ENCODE measurements at places on chromosomes 16 and 17.

GRCh38 chr17:72901657-72902056, 190.8 kb downstream of the SLC39A11 start:
- DNase-seq = no peak

GRCh38 chr16:85445779-85446222, 167.3 kb upstream of the GSE1 start:
- DNase-seq = no peak

DNA sequence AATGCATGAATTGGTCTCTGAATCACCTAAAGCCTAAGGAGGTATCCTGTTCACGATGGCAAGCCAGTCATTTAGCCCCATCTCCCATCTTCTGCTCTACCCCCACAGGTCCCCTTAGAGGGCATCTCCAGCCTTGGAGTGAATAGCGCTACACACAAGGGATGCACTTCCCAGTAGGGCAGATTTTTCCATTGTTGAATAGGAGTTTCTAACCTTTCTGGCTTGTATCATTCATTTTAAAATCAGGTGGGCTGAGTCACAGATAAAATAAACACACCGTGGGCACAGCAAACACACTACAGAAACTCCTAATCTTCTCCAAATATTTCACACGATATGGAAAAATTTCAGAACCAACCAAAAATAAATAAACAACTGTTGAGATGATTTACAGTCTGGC, 201.2 kb upstream of the NOG start:
- no peak for DNase-seq

- peak; percentile 94 for DNase-seq
Measured at GRCh38 chr17:10156948-10157607, 41.3 kb downstream of the GAS7 start.

GRCh38 chr17:59892924-59893675, at the start of the genes RPS6KB1 and TUBD1:
TSS of gene RPS6KB1 (plus strand) at chr17:59893121. CDS start at chr17:59893185, 64 bp downstream.
TSS of gene TUBD1 (minus strand) at chr17:59892943. CDS start at chr17:59891002, 1,941 bp downstream.
- DNase-seq = peak; percentile 97

DNA sequence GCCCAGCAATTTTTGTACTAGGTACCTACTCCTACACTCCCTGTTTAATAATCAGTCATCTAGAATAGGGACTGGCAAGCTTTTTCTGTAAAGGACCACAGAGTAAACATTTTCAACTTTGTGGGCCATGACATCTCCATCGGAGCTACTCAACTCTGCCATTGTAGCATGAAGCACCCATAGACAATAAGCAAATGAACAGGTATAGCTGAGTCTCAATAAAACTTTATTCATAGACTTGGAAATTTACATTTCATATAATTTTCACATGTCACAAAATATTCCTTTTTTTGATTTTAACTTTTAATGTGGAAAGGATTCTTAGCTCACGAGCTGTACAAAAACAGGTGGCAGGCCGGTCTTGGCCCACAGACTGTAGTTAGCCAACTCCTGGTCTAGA, 345.8 kb downstream of the SOX9 start:
- no peak for DNase-seq

DNA sequence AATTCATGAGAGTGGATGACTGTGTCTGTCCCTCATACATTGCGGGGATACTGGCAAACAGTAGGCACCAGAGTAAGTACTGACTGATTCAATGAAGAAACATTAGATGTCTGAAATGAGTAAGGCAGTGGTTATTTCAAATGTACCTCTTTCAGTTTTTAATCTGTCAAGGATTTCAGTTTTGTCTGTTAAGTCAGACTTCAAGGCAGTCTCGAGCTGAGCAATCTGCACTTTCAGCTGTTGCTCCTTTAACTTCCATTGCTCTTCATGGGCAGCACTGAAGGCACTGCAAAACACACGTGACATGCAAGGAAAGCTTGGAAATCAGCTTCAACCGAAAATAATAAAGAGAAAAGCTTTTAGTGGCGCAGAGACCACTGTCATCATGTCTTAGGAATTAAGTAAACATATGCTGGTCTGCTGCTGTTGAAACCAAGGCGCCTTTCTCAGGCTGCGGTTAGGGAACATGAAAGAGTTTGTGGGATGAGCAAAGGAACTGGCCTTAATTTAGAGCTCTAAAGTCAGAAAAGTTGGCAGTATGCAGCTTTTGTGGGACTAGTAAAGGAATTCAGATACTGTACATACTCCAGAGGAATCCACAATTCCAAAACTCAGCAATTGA, 38.8 kb downstream of the RPGRIP1L start:
- no peak for DNase-seq

DNA sequence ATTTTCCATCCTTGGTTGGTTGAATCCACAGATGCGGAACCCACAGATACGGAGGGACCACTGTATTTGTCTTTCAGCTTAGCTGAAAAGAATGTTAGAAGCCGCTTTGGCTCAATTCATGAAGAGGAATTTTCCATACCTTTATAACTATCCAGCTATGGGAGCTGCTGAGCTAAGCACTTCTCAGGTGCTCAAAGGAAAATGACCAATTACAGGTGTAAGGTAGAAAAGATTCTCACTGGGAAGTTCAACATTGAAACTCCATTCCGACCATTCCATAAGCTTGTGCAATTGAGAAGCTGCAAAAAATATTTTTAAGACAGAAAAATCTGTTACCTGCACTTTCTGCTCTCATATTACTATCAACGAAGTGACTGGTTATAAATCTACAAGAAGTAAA, 2.7 kb downstream of the AHSP start:
- DNase-seq = no peak

DNA sequence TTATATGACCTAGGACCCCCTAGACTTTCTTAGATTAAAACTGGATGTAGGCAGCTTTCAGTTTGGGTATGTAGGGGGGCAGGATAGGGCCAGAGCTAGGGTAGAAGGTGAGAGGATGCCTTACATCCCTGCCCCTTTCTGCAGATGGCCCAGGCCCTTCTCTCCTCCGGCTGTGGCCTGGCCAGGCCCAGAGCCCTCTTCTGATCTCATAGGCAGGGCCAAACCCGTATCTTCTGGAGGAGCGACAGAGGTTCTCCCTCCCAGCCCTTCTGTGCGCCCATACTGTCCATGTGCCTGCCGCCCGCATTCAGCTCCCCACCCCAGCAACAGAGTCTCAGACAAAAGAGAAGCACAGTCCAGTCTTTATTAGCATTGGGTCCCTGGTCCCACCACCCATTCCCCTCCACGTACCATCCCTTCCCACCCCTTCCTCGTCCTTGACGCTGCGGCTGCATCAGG, 2.0 kb upstream of the TSPOAP1 start:
- no peak for DNase-seq

DNA sequence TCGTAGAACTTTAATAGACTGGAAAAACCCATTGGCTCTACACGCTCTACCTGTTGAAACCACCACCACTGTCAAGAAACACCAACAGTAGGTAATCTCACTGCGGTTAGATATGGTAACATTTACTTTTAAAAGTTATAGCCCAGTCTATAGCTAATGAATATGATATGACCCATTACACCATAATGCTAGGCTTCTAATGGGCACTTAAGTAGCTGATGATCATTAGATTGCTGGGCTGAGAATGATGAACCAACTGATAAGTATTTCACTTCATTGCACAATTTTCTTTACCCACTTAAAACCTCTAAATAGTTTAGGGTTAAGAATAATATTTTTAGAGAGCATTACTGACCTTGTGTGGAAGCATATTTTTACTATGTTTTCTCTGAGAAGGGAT, 788.9 kb upstream of the CA10 start:
- DNase-seq = no peak

- DNase-seq = no peak
Measured at GRCh38 chr16:9797306-9797705, 384.9 kb downstream of the GRIN2A start.

GRCh38 chr17:34442387-34443111, 79.5 kb upstream of the CCL1 start:
- no peak for DNase-seq

DNA sequence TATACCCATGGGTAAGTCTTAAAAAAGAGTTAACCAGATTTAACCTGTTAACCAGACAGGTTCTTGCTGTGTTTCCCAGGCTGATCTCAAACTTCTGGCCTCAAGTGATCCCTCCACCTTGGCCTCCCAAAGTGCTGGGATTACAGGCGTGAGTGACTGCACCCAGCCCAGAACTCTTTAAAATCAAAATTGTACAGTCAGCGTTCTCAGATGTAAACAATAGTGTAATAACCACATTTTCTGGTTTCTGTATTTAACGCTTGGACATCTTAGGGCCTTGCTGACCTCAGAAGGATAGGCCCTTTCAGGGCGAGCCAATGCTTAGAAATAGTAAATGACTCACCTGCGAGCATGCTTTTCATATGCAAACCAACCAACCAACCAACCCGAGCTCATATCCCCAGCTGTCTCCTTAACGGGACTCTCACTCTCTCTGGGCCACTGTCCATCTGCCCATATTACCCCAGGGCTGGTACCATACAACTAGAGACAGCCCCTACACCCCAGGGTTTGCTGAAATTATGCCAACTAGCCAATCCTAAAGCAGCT, 415.0 kb upstream of the XYLT1 start:
- DNase-seq = no peak

- DNase-seq = no peak
Measured at GRCh38 chr17:55518510-55518909, 7.3 kb upstream of the SMIM36 start.

GRCh38 chr16:83021746-83022145, 395.0 kb downstream of the CDH13 start:
- no peak for DNase-seq

GRCh38 chr17:51200295-51200694, 34.1 kb downstream of the NME2 start:
- DNase-seq = no peak

- no peak for DNase-seq
Measured at GRCh38 chr16:27127308-27127707, 60.6 kb downstream of the C16orf82 start.

DNA sequence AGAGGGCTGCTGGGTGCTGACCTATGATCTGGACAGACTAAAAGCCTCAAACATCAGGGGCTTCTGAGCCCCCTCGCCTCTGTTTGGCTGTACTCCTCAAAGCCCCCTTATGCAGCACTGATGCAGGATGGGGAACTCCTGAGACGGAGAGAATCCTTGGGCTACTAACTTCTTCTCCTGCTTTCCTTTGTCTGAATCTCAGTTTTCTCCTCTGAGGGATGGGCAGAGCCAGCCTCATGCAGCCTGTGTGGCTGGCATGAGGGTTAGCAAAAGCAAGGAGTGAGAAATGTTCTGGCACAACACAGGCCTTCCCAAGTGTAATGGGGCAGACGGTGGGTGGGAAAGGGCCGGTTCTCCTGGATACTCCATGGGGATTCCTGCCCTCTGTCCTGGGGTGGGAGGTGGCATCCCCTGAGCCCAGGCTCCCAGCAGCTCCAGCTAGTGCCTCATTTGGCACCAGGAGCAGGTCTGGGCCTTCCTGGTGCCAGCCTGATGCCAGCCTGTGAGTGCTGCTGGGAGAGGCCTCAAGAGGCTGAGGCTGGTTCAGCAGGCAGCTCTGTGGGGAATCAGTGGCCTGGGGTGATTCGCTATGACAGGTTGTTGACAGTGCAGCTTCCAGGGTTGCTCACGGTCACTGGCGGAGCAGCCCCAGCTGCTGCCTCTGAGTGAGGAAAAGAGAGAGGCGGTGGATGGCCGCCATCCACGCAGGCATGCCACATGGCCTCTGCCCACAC, 4.0 kb upstream of the BRD7 start:
- DNase-seq = no peak

GRCh38 chr17:57724026-57724728, 20.9 kb downstream of the CCDC182 start:
- no peak for DNase-seq

DNA sequence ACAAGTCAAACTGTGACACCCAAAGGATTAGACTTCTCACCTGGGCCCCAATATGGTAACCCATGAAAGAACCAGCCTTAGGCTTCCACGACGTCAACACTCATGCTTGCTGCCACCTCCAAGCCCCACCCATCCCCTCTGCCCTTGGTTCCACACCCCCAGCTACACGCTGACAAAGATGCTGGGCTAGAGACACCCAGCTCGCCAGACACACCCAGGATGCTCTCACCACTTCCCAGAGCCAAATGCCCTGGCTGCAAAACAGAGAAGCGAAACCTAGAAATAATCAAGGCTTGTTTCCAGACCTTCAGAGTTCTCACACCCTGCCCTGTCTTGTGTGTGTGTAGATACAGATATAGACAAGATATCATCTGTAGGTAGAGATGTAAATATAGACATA, 26.0 kb upstream of the ADCY9 start:
- DNase-seq = no peak

- no peak for DNase-seq
Measured at GRCh38 chr17:27628376-27628775, 2.6 kb upstream of the LGALS9 start.

GRCh38 chr17:58338841-58339754, 10.5 kb upstream of the TSPOAP1 start:
- peak; percentile 59 for DNase-seq

DNA sequence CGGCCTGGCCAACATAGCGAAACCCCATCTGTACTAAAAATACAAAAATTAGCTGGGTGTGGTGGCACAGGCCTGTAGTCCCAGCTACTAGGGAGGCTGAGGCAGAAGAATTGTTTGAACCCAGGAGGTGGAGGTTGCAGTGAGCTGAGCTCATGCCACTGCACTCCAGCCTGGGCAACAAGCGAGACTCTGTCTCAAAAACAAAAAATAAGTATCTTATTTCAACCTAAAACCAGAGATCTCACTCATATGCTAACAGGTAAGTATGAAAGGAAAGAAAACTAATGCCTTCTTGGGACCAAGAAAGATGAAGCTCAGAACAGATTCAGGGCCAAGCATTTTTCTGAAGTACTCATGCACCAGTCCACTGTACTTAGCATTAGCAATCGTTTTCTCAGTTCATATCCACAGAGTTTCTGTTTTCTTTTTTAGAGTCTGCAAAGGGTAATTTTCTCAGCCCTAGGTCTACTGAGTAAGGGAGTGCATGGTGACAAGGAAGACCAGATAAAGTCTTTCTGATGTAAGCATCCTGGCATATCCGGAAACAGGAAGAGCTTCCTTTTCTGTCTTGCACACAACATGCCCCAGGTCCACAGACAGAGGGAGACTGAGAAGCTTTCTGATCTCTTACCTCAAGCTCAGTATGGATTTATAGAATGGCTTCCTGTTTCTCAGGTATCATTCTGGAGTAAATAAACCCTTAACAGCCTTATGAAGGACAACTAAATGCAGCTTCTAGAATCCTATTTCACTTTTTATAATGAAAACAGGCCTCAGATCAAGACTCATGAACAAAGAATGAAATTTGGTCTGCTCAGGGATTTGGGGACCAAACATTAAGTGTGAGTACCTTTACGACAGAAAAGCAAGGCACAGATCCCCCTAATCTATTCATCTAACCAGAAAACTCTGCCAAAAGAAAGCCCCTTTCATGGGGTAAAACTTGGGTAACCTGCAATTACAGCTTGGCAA, 38.7 kb upstream of the FOXJ1 start:
- no peak for DNase-seq

- no peak for DNase-seq
Measured at GRCh38 chr16:81174644-81175324, 63.7 kb upstream of the BCO1 start.

GRCh38 chr17:74290340-74290739, 16.3 kb downstream of the DNAI2 start:
- no peak for DNase-seq

- DNase-seq = peak; percentile 33
Measured at GRCh38 chr17:28949185-28950016, 1.9 kb downstream of the PHF12 start.

DNA sequence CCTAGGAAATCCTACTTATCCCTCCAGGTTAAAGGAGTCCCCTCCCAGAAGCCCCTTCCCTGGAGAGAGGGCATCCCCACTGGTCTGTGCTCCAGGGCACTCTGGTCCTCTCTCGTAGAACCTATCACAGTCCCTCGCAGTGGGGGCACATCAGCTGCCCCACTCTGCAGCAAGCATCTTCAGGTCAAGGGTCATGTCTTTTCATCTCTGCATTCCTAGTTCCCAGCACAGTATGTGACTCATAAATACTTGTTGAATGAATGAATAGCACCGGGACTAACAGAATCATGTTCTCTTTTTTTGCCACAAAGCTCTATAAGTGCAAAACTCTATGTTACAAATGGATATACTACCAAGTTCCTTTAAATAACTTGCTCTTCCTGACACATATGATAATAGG, 36.0 kb downstream of the RNF157 start:
- no peak for DNase-seq

Data from hematopoietic multipotent progenitor cell (in vitro differentiated cells).